ENCODE measurements at places on chromosomes 4 and X.

DNA sequence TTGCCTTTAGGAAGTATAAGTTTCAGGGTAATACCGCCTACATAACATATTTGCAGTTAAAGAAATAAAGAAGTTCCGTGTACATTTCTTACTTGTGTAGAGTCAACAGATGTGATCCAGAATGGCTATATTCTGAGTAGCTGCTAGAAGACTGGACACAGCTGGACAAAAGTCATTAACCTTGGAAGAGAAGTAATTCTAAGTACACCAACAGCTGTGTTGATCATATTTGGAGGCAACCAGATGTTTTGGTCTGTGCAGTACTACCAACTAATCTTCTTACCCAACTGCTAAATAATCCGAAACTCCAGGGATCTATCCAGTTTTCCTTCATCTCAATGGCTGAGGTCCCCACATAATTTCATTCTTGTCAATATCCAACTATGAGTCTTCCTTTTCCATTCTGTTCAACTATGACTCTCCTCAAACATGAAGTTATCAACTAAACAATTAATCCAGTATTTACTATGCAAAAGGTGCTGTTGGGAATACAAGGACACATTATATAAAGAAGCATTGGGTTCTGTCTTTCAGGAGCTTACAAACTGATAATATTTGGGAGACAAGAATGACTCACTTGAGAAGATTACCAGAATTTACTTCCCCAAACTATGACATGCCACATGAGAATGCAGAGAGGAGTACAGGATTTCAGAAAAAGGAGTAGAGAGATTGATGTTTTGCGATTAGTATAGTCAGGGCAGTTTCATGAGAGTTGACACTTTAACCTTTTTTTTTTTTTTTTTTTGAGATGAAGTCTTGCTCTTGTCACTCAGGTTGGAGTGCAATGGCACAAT, 78.2 kb downstream of the COL4A6 start:
- no peak for DNase-seq

- DNase-seq = no peak
Observed at GRCh38 chr4:74308215-74308614, at the start of gene EPGN. Gene EPGN, plus strand, starts transcription at chr4:74308470. Its CDS starts 64 bp downstream, at chr4:74308534.

GRCh38 chr4:81255524-81255923, 40.5 kb upstream of the PRKG2 start:
- DNase-seq = peak; percentile 40

- no peak for DNase-seq
Observed at GRCh38 chrX:103794119-103794518, 17.5 kb downstream of the PLP1 start.

DNA sequence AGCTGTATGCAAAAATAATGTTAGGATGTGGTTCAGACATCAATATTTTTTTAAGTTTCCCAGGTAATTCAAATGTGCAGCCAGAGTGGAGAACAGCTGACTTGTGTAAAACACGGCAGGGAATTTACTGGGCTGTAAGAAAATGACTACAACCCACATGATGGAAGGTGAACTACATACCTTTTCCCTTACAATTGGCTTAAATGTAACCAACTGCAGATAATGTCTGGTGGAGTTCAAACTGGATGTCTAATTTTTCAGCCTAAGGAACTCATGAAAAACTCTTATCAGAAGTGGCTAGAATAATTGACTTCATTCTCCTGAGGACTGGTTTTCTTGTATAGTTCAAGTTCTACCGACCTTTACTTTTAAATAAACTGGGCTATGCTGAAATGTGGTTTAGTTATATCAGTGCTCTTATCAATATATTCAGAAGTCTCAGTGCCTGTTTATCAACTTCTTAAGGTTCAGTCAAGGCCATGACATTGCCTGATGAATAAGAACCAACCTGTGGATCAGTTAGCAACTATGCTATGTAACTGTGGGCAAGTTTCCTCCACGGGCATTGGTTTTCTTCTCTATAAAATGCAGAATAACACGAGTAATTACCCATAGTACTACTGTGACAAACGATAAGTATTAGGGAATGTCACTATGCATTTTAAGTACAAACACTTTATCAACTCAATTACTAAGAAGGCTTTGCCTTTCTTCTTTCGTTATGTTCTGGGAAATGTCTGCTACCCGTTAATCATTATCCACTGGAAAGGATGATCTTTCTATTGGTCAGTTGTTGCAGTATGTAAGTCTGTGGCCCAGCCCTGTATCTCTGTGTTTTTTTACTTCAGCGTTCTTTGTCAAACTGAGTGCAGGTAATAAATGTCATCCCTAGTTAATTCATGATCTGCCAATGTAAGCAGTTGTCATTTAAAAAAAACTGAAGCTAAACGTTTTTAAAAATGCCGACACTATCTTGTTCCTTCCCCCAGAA, 181.6 kb downstream of the PCDH7 start:
- no peak for DNase-seq

- no peak for DNase-seq
Observed at GRCh38 chr4:134308910-134309309, 107.3 kb upstream of the PABPC4L start.

GRCh38 chrX:65667503-65668376, at the start of gene MSN:
Gene MSN, plus strand, starts transcription at chrX:65667654. Its CDS starts 188 bp downstream, at chrX:65667842.
- peak; percentile 90 for DNase-seq

DNA sequence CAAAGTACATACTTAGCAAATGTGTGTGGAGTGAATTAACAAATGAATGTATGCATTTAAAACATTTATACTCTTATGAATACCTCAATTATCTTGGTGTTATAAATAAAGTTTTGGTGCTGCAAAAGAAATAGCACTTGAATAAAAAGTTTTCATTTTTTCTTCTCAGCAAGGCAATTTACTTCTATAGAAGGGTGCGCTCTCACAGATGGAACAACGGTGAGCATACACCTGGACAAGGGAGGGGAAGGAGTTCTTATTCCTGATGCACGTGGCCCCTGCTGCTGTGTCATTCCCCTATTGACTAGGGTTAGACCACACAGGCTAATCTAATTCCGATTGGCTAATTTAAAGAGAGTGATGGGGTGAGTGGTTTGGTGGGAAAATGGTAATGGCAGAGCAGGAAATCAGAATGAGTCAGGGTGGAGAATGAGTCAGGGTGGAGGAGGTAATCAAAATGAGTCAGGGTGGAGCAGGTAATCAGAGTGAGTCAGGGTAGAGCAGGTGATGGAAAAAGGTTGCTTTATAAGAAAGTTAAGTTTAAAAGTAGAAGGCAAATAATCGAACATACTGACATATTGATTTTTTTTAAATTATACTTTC, 28.2 kb upstream of the PGK1 start:
- DNase-seq = no peak

All from hematopoietic multipotent progenitor cell treated with erythropoietin and hydrocortisone succinate and interleukin-3 and kit ligand, for 4 days (in vitro differentiated cells).